ENCODE measurements at places on chromosomes 4 and X.

DNA sequence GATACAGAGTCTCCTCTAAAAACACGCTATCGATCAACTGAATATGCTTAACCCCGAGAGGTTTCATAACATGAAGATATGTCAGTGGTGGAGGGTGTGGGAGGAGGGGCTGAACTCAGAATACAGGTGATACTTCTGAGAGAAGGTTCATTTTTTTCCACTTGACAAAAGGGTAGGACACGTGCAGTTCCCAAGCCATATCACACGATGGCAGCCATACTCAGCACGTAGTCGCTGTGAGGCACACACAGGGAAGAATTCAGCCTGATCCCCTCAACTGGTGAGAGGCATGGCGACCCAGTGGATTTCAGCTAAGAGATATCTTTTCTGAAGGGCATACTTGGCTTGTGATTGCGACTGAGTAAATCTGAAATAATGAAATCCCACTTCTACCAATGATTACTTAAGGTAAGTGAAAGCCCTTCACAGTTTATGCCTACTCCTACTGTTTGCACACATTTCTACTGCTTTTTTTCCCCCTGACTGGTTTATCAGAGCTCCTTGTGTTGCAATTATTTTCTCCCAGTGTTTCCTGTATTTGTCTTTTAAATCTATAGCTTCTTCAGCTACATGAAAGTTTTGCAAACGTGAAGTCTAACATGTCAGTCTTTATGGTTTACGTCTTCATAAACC lies 133.1 kb downstream of the CORIN start:
- no peak for DNase-seq

DNA sequence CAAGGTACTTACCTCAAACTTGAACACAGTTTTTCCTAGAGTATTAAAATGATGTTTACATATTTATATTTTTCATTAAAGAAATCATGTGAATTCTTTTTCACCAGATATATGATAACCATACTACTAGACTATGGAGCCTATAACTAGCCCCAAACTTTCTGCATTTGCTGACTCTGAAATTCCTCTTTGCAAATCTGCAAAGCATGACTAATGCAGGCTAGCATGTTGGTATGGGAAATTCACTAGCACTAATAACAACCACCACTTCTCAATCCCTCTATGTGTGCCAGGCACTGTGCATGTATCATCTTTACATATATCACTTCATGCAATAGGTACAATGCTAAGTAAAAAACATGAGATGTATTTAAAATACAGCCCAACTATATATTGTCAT lies 51.1 kb downstream of the SLC10A7 start:
- DNase-seq, result no peak

- DNase-seq, result no peak
These were observed 101.8 kb downstream of the PJA1 start for GRCh38 chrX:69063486-69063885.

GRCh38 chr4:113576947-113577678 lies 184.4 kb downstream of the CAMK2D start:
- DNase-seq, result no peak

DNA sequence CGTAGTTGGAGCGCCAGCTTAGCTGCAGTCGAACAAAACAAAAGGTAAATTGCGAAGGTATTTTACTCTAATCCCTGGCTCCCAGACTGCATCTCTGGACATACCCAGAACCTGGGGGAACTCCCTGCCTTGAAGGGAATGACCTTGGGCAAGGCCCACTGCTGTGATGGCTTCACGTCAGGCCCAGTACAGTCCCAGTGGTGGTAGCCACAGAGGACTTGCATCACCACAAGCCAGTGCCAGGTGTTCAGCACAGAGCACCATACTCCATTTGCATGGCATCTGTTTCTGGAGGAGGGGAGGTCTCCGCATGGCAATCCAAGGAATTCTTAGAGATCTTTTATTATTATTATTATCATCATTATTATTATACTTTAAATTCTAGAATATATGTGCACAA lies 5.6 kb downstream of the ETDA start:
- no peak for DNase-seq

- no peak for DNase-seq
These were observed 134.3 kb downstream of the AMELX start for GRCh38 chrX:11427453-11428071.

GRCh38 chrX:100328351-100328750 lies 81.7 kb downstream of the PCDH19 start:
- no peak for DNase-seq

GRCh38 chr4:152901205-152901604 lies 34.9 kb upstream of the FHDC1 start:
- no peak for DNase-seq

DNA sequence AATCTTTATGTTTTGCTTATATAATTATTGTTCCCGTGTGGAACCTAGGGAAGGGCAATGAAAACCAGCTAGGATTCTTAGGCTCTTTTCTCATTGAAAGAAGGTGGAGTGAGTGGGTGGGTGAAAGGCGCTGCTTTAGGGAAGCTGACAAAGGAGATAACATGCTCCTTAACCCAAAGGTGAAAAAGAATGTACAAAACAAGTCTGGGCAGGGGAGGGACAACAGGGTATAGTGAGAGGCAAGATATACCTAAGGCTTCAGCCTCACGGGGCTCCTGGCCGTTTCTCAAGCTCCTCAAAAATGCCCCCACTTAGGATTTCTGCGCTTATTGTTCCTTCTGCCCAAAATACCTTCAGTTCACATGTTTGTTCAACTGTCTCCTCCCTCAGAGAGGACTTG lies 1.8 kb downstream of the SH2D1A start:
- no peak for DNase-seq

GRCh38 chr4:19375136-19375804 lies 876.4 kb upstream of the SLIT2 start:
- DNase-seq, result no peak

- no peak for DNase-seq
These were observed 12.4 kb upstream of the VEGFC start for GRCh38 chr4:176805155-176805554.

DNA sequence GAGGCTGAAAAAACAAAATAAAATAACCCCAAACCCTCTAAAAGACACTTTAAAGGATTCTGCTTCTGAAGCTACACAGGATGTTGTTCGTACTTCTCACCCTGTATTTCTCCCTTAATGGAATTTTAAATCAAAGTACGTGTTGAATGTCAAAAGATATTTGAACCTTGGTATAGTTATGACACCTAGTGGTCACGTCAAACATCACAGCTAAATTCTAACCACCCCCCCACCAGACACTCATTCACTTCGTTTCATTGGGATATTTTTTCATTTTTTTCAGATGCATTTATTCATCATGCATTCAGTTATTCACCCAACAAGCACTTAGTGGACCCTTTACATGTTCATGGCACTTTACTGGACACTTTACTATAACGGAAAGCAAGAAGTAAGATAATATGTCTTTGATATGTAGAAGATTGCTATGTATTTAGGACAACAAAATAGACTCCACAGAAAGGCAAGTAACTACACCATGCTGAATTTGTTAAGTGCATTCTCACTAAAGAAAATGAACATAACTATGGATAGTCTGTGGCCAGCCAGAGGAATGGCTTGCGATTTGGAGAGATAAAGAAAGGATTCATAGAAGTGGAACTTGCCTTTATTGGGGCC lies 62.5 kb upstream of the GPR174 start:
- DNase-seq, result no peak

DNA sequence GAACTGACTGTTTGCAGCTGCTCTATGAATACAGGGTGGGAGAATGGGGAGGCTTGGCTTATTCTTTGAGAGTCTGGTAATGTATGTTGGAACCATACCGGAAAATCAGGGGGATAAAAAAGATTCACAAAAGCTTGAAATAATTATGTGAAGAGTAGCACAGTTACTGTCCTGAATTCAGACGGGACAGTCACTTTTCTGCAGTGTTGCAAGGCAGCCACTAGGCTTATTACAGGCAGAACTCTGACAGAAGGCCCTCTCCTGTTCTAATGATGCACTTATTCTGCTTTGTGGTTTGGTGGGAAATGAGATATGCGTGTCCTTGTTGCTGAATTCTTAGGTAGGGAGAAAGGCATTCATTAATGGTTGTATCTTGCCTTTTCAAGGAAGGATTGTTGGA lies 37.2 kb downstream of the GUCY1B1 start:
- DNase-seq, result no peak

DNA sequence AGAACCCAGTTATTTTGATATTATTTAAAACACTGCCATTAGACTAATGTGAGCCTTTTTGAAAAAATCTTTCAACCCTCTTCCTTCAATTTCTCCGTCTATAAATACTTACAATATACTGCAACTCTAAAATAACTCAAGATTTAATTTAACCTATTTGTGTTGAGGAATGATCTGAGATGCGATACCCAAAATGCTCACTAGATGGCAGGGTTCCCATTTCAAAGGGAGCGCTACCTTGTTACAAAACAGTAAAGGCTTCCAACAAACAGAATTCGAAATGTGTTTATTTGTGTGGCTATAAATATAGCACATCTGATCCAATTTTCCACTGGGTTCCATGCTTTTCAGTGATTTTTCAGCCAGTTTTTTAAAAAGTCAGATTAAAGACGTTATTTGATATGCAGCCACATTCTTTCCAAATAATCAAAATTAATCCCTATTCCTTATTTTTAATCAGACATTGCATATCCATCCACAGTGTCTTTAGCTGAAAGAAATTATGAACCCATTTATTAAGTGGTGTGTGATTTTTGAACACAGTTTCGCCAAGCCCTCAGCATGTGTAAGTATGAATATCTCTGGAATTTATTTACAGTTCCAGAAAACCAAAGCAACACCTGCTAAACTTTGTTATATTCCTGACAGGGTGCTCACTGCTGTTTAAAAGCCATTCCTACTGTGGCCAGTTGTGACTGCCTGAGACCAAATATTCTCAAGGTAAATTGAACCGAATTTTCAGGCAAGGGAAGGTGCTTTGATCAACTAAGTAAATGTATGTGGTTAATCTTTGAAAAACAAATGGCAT lies 668.0 kb upstream of the LCORL start:
- no peak for DNase-seq

- no peak for DNase-seq
These were observed 147.2 kb upstream of the BCOR start for GRCh38 chrX:40244980-40245379.

DNA sequence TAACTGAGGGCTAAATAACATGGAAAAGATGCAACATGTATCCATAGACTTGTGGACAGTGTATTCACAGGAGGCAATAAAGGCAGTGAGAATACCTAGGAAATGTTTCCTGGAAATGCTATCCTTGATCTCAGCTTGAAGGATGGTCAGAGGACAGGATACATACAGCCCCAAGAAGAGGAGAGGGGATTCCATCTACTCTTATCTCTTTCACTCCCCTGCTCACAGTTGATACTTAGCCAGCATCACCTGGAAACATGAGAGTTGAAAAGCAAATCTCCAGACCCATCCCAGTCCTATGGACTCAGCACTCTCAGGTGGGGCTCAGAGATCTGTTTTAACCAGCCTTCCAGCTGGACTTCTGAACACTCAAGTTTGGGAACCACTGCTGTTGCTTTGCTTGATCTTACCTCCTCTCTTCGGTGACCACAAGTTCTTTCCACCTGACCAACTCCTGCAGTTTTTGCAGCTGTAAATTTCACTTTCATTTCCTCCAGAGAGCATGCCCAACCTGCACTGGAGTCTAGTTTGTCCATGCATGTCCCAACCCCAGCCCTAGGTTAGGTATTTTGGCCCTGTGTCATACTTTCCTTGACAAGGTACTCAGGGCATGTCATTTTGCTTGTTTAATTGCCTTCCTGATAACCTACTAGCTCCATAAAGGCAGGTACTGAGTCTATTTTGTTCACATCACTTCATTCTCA lies 10.4 kb downstream of the RELL1 start:
- no peak for DNase-seq

DNA sequence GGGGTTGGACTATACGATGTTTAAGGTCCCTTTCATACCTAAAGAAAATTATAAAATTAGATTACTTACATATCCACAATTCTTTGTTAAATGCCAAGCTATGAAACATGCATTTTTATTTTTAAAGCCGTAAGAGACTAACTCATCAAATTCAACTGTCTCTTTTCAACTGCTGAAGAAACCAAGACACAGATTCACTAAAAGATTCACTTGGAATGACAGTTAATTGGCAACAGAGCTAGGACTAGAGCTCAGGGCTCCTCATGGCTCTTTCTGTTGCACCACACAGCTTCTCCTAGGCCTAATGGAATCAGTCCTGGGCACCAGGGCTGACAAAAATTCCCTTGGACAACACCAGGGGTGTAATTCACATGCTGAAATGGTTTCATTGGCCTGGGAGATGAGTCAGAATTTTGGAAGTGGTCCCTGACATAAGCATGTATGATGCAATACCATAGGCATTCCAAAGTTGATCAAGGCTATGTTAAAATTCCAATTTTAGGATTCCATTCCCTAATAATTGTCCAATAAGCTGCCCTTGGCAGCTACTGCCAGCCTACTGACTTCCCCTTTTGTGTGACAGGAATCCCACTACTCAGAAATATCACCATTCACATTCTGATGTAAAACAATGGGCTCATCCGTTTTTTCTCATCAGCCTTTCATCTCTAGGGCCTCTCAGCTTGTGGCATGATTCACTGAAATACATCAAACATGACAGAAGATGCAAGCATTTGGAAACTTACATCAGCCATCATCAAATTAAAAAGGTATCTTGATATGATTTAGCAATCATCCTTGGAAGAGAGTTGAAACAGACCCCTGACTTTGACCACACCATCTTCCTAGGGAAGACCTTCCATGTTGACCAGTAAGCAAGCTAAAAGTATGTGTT lies 54.2 kb downstream of the PLAC1 start:
- DNase-seq, result no peak

- DNase-seq, result no peak
These were observed 25.8 kb upstream of the LIMCH1 start for GRCh38 chr4:41512136-41512535.

DNA sequence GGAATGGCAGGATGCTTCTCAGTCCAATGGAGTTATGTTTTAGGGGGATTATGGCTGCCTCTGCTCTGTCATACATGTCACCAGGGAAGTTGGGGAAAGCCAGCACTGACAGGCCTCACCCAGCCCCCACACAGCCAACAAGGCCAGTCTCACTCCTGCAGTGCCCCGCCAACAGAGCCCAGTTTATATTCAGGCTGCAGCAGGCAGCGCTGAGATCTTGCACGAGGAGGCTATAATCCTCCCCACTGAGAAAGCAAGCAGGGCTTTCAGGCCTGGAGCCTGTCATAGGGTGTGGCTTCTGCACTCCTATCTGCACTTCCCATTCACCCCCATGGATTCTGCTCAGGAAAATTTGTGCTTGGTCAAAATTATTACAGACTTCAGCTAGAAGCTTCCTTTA lies 25.1 kb downstream of the ADAD1 start:
- no peak for DNase-seq

DNA sequence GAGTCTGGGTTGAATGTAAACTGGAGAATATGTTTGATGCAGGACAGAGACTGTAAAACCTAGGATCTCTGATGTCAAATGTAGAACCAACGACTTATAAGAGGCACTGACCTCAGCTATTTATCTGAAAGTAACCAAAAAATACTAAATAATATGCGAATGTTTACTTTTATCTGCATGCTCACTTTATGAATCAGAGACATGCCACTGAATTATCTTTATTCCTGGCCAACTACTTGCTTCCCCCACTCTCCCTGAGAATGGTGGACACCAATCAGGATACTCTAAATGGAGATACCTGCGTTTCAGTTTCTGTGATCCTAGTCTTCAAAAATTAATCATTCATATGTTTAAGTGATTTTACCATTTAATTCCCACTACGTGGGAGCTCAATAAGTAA lies 1038.4 kb upstream of the PABPC4L start:
- DNase-seq, result no peak
